Cortex of kidney (tissue), 1 donor: ENCODE measurements at places on chromosomes 13 and 19.

DNA sequence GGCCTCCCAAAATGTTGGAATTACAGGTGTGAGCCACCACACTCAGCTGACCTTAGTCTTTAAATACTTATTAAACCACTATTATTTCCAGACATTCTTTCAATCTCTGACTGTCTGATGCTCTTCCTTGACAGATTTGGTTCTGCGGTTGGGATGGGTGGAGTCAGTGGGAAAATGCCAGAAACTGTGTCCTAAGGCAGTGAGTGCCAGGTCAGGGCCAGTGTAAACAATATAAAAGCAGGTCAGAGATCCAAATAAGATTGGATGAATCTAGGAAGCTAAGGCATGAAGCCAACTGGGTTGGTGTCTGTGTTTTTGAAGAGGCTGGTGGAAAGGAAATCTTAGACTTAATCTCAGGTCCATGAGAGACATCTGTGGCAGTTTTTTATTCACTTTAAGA, 74.7 kb downstream of the KLF5 start:
- no peak for DNase-seq

GRCh38 chr19:7894612-7895309, 6.5 kb downstream of the LRRC8E start:
- DNase-seq: no peak

- no peak for DNase-seq
These were observed 1.3 kb downstream of the GADD45B start for GRCh38 chr19:2477141-2477710.

GRCh38 chr13:33918199-33918932, 100.4 kb downstream of the RFC3 start:
- no peak for DNase-seq

DNA sequence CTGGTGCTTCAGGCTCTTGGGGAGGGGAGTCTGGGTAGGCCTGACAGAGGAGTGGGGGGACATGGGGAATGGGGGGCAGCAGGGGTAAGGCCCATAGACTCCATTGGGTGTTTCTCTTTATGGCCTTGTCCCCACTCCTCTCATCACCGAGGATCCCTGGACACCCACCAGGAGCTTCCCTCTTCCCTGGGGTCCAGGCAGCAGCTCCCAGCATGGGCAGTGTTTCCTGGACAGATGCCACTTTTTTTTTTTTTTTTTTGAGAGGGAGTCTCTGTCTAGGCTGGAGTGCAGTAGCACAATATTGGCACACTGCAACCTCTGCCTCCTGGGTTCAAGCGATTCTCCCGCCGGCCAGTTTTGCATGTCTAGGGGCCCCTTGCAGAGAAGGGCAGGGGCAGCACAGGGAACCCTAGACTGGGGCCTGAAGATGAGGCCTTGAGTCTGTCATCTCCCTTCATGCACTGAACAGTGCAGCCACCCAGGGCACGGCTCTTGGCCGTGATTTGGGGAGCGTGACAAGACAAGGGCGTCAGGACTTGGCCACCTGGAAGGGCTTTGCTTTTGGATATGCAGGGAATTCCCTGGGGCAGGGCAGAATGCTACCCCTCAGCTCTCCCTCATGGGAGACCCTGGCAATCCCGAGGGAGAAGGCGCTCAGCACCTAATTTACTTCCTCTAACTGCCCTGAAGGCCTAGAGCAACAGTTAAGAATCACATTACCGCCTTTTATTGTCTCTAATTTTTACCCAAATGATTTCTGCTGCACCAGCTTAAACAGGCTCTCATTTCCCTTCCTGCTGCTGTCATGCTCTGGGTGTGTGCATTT, 213.9 kb upstream of the ZNF536 start:
- no peak for DNase-seq

DNA sequence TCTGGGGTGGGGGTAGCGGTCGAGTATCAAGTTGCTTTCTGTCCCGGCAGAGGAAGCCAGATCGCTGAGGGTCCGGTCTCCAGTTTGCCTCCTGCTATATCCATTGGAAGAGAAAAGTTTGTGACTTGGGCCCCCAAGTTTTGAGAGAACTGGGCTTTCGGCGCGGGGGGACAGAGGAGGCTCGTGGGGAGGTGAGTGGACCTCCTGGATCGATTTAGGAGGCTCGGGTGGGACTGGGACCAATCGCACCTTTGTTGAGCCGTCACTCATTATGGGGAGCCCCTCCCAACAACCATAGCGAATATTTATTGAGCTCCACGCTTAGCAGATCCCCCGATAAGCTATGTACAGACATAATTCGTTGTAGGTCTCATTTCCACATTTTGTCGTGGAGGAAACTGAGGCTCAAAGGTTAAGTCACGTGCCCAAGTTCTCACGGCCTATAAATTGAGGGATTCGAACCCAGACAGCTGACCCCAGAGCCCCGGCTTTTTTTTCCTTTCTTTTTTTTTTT, 909 bp downstream of the RFXANK start:
- no peak for DNase-seq

DNA sequence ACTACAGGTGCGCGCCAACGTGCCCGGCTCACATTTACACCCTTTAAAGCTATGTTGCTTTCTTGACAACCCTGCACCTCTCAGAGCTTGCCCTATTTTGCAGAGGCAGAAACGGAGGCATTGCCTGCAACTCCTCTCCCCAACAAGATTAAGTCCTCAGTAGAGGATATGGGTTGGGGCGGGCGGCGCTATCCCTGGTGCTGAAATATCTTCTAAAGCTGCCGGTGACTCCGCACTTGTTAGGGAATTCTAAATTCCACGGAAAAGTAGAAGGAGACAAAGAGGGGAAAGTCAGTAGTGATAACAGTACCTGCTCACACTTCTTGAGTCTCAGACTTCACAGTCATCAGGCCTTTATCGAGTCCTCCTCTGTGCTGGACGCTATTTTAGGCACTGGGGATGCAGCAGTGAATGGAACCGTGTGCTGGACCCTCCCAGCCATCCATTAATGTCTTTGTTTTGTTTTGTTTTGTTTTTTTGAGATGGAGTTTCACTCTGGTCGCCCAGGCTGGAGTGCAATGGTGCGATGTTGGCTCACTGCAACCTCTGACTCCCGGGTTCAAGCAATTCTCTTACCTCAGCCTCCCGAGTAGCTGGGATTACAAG, 18.0 kb downstream of the SLC5A5 start:
- DNase-seq: no peak

GRCh38 chr19:47430041-47430802, 10.9 kb upstream of the MEIS3 start:
- DNase-seq: no peak

DNA sequence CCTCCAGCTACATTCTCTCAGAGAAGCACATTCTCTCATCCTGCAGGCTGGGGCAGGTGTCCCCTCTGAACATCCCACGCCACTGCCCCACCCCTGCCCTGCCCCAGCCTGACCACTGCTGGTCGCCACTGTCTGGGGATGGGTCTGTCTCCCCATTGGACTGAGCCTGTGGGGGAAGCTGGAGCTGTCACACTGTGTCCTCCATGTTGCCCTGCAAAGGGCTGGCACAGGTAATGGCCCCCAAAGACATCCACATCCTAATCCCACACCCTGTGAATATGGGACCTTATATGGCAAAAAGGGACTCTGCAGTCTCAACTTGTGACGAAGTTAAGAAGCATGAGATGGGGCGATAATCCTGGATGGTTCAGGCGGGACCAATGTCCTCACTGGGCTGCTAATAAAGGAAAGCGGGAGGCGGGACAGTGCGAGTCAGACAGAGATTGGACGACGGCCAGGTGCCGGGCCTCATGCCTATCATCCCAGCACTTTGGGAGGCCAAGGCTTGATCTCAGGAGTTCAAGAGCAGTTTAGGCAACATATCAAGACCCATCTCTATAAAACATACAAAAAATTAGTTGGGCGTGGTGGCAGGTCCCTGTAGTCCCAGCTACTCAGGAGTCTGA, 9.1 kb downstream of the AP2S1 start:
- no peak for DNase-seq

DNA sequence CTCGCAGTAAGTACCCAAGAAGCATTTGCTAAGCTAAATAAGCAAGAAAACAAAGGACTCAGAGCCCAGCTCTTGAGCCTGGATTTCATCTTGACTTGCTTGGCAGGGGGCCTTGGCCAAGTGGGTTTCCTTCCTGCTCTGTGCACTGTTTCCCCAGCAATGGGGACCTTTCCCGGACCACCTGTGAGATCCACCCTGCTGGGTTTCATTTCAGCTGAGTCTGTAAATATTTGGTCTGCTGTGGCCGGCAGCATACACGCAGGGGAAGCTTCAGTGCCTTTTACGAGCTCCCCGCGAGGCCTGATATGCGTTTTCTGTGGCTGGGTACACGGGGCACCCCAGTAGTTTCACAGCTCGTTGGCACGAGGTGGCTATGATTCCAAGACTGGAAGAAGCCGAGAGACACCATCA, 12.4 kb upstream of the TINCR start:
- DNase-seq: no peak

DNA sequence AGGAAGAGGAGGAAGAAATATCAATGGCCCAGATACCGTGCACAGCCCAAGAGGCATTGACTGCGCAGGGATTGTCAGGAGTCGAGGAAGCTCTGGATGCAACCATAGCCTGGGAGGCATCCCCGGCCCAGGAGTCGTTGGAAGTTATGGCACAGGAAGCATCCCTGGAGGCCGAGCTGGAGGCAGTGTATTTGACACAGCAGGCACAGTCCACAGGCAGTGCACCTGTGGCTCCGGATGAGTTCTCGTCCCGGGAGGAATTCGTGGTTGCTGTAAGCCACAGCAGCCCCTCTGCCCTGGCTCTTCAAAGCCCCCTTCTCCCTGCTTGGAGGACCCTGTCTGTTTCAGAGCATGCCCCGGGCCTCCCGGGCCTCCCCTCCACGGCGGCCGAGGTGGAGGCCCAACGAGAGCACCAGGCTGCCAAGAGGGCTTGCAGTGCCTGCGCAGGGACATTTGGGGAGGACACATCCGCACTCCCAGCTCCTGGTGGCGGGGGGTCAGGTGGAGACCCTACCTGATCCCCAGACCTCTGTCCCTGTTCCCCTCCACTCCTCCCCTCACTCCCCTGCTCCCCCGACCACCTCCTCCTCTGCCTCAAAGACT, 36.0 kb downstream of the KEAP1 start:
- no peak for DNase-seq

DNA sequence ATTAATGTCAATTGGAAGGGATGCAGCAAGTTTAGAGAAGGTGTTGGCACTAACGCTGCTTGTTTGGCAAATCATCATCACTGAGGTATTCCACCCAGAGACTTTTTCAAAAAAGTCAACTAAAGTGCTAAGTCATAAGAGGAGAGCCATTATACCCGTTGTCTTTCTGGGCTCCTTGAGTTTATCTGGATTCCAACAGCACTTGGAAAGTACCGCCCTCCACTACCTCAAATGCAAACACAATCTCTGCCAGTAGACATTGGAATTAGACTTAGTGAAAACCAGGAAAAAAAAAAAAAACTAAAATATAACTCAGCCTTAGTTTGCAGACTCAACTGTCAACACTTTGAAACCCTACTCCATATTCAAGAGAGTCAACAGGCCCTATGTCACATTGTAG, 266.0 kb downstream of the ITGBL1 start:
- no peak for DNase-seq

- DNase-seq: no peak
These were observed 25.0 kb downstream of the CKM start for GRCh38 chr19:45297674-45298073.

DNA sequence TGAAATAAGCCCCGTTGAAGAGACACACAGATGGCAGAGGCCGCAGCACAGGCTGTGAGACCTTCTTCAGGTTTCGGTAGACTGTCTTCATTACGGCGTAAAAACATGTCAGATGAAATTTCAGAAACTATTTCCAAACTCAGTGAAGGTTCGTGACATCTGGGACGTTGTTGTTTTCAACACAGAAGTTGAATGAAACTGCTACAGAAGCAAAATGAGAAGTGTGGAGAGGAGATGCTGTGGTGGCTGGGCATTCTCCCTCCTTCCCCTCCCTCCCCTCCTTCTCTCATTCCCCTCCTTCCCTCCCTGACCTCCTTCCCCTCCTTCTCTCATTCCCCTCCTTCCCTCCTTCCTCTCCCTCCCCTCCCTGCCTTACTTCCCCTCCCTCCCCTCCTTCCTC, 113.6 kb downstream of the ATP11A start:
- no peak for DNase-seq

- no peak for DNase-seq
These were observed 38.0 kb upstream of the C13orf42 start for GRCh38 chr13:51148952-51149573.

- DNase-seq: no peak
These were observed 226.8 kb downstream of the PCDH17 start for GRCh38 chr13:57858376-57858775.

DNA sequence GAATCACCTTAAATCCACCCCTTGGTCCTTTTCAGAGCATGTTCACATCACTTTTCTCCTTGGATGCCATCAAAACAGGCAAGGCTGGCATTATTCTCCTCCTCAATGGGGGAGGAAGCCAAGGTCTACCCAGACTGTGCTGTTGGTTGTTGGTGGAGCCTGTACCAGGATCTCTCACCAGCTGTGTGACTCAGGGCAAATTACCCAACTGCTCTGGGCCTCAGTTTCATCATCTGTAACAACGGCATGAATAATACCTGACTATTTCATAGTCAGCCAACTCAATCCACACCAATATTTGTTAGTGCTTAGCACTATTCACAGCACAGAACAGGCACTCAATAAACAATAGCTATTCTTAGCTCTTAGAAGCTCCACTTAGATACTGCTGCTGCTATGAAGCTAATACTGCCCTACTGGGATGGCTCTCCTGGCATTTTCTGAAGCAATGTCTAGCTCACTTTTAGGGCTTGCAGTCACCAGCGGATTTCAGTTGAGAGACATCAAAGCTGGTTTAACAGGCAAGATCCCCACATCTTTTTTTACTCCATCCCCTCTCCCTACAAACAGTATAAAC, 116.9 kb downstream of the CCNA1 start:
- no peak for DNase-seq

- DNase-seq: no peak
These were observed 7.7 kb downstream of the RFX1 start for GRCh38 chr19:13998426-13998825.

DNA sequence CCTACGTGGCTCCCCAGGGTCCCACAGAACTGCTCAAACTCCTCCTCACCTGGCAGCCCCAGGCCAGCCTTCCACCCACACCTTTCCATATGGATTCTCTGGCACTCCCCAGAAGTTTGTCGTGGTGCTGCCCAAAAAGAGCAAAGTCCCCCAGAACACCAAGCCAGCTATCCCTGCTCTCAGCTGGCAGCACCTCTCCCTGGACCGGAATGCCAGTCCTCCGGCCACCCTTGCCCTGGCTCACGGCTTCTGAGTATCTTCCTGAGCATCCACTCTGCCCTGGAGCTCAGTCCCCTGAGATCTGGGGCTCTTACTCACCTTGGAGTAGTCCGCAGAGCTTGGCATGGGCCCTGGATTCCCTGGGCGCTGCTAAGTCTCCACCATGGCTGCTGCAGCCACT, 166.5 kb upstream of the ZNF507 start:
- no peak for DNase-seq

- DNase-seq: no peak
These were observed 41.3 kb upstream of the IGFL4 start for GRCh38 chr19:46081928-46082727.

GRCh38 chr19:1568320-1569019, at the start of gene MEX3D:
Gene MEX3D (minus strand): TSS chr19:1568325. CDS start chr19:1568058, 267 bp downstream.
- DNase-seq: no peak

- no peak for DNase-seq
These were observed 376.4 kb downstream of the FGF9 start for GRCh38 chr13:22047082-22047784.

GRCh38 chr13:111968336-111969010, 98.5 kb upstream of the SOX1 start:
- no peak for DNase-seq
